Umbilical cord (tissue), 2 donors: ENCODE measurements at places on chromosomes 1 and 21. TPM values are rescaled to one million over a fixed set of nuclear protein-coding genes. Genes with fewer than 3 reads are reported as not detected.
A peak's percentile ranks its signal among the peaks of the same experiment; 100 is the strongest.

DNA sequence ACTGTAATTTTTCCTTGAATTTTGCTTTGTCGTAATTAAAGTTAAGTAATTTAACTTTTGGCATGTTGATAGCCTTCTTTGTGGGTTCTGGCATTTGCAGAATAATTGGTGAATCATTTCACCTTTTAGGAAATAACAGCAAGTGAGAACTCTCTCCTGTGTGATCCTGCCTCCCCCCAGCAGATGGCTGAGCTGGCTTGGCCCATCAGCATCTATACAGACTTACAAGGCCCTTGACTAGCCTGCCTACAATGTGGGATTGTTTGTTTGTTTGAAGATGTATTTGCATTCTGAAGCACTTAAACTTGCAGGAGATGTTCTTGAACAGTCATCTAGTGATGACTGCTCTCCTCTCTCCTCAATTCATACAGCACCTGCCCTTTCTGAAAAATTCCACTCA lies 55.9 kb downstream of the MACO1 start:
- DNase-seq, result no peak

DNA sequence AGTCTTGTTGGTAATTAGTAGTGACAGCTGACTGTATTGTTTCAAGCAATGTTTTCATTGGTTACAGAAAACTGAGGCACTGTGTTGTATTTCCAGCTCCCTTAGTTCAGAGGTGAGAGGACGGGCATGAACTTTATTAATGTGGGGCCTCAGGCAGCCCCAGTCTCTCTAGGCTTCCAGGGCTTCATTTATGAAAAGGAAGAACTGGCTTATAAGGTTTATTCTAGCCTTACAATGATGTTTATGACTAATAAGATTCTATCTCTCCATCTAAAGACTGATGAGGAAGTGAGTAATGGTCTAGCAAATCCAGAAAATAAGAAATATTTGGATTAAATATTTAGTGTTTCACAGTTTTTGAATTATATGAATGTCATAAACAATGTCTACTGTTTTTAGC lies 41.5 kb downstream of the CBS start:
- no peak for DNase-seq

DNA sequence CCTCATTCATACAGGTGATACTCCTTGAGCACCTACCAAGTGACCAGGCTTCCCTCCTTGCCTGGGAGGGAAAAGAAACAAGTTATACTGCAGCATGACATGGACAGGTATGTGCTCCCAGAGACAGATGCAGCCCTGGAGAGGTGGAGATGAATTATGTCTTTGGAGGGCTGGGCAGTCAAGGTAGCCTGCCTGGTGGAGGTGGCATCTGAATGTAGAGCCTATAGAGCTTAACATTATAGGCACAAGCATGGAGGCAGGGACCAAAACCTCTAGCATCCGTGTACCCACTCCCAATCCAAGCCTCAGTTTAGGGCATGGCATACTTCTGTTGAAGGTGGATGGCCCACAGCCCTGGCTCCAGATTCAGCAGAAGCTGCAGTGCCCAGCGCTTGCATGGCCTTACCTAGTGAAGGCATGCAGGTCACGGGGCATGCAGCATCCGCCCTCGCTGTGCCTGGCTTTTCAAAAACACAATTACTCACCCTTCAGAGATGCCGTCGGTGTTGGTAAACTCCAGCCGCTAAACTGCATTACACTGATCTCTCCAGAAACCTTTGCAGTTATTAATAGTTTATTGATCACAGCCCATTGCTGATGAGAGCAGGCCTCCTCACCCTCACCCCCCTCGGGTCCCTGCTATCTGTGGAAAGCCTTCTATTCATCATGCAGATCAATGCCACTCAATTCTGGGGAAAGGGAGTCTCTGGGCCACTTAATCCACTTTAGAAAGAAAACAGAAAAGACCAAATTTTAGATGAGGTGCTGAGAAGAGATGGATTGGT lies 151.1 kb upstream of the KLHDC7A start:
- DNase-seq, result no peak

DNA sequence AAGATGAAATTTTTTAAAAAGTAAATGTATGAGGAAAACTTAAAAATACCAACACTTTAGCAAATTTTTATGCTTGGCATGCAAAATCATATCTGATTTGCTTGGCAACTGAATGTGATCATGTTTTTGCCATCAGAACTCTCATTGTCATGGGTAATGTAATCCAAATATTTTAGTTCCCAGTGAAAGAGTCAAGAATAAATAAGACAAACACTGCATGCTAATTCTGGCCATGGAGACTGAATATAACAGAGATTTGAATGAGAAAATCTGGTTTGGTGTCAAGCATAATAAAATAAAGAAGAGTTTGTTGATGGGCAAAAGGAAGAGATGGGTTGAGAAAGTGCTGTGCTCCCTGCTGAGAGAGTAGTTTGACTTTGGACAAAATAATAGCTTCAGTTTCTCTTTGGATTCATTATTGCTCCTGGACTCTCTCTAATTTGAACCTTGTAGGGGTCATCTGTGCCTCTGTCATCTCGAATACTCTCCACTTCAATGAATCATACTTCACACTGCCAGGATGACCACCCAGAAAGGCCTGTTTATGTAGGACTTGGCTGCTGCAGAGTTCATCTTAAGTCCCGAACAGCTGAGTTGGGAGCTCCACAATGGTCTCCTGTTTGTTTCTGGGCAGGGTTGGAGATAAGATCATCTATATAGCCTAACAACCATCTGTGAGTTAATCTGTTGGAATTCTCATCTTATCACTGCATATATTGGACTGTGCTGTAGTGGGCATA lies 34.4 kb downstream of the ADAMTS1 start:
- DNase-seq, result peak; percentile 85

GRCh38 chr1:25651824-25652741 lies 35.5 kb downstream of the MAN1C1 start:
- DNase-seq, result no peak

DNA sequence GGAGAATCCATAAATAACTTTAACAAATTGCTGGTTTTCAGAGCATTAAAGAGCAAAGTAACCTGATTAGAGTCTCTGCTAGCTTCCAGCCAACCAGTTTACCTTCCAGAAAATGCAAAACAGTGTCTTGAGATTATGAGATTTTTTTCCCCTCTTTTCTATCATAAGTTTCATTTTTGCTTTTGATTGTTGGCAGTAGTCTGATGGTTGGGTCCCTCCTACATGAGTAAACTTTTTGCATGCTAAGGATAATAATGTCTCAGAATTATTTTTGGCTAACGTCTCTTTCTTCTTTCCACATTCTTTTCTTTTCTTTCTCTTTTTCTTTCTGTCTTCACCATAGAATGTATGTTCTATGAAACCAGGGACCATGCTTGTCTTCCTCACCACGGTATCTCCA lies 6.3 kb upstream of the ADAMTS5 start:
- peak; percentile 20 for DNase-seq

KIAA1614 gene
- total RNA-seq, result 17.6 TPM

KCNH1 gene
- 1.2 TPM for total RNA-seq

DNA sequence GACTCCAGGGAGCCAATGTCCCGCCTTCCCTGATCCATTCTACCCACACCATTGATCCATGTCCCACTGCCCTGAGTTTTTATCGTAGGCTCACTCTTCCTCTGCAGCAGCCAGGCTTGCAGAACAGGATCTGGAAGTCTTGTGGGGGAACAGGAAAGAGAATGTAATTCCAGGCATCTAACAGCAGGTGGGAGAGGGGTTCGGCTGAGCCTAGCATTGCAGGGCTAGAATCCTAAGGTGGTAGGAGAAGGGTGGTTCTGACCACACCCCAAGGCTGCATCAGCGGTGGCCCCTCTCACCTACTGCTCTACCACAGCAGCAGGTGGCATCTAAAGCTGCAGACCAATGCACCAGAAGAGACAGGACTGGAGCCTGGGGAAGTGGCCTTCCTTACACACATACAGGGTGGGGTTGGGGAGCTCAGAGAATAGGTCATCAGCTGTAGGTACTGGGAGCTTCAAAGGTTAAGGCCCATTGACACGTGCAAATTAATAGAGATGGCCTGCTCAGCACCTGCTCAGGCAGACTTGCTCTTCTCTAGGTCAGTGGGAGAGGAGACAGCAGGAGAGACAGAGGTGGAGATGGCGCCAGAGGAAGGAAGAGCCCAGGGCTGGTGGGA lies 20.5 kb downstream of the KNCN start:
- DNase-seq, result no peak

GRCh38 chr21:42711667-42712066 lies 58.2 kb downstream of the PDE9A start:
- no peak for DNase-seq

- DNase-seq, result no peak
Measured at GRCh38 chr1:33082575-33083108, 1.7 kb downstream of the AZIN2 start.

DISP1 gene
- total RNA-seq, result 13.5 TPM

DNA sequence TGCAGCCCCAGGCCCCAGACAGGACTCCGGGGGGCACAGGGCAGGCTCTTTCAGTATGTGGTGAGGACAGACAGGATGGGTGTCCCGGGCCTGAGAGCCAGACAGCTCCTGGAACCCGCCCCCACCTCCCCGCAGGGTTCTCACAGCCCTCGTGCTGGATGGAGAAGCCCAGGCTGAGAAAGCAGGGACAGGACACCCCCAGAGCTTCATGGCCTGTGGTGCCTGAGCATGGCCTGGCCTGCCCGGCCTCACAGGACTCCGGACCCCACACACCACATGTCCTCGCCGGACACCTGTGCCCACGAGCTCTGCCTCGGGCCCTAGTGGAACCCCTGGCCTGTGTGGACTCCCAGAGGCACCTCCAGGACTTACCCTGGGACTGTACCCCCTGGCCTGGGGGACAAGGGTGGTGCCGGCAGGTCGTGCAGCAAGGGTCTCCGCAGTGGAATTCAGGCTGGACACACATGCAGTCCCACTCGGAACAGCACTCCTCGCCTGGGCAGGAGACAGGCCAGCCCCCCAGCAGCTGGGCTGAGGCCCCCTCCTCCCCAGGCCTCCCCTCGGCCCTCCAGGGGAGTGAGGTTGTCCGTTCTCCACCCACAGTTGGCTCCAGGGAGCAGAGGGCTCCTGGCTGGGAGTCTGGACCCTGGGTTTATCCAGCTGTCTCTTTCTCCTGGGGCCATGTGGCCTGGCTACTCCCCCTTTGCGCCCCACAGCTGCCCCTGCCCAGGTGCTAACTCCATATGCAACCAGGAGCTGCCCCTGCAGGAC lies 1.2 kb downstream of the TNFRSF18 start:
- no peak for DNase-seq

GRCh38 chr1:116585886-116586285 lies 15.1 kb upstream of the CD58 start:
- DNase-seq, result no peak

- no peak for DNase-seq
Measured at GRCh38 chr1:47598357-47598756, 160.5 kb downstream of the FOXD2 start.

FAM72C gene
- total RNA-seq, result 6.0 TPM

- peak; percentile 18 for DNase-seq
Measured at GRCh38 chr1:147641695-147642592, 28.4 kb downstream of the ACP6 start.

LCE1A gene
- not detected for total RNA-seq

GRCh38 chr1:18554597-18554996 lies 73.9 kb downstream of the KLHDC7A start:
- DNase-seq, result no peak

SRSF11 gene
- total RNA-seq, result 146 TPM

DNA sequence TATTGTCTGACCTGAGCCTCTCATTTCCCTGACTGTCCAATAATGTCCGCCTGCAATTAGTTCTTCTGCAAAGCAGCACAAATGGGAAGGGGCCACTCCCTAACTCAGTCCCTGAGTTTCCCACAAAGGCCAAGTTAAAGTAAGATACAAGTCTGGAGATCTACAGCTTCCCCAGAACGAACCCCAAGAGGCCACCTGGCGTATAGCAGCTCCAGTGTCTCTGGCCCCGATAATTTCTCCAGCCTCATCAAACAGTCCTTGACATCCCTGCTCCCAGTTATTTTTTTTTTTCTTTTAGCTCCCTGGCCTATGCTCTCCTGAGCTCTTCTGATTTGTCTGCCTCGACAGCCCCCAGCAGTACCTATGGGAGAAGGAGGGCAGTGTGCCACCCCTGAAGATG lies 8.1 kb upstream of the ACKR1 start:
- DNase-seq, result no peak

TFF2 gene
- not detected for total RNA-seq

FCMR gene
- not detected for total RNA-seq

NEGR1 gene
- total RNA-seq, result 49.1 TPM

- no peak for DNase-seq
Measured at GRCh38 chr1:245226203-245226499, 71.4 kb downstream of the KIF26B start.

- peak; percentile 47 for DNase-seq
Measured at GRCh38 chr1:204461331-204462228, 33.0 kb downstream of the PIK3C2B start.

DESI2 gene
- total RNA-seq, result 92.7 TPM

DNA sequence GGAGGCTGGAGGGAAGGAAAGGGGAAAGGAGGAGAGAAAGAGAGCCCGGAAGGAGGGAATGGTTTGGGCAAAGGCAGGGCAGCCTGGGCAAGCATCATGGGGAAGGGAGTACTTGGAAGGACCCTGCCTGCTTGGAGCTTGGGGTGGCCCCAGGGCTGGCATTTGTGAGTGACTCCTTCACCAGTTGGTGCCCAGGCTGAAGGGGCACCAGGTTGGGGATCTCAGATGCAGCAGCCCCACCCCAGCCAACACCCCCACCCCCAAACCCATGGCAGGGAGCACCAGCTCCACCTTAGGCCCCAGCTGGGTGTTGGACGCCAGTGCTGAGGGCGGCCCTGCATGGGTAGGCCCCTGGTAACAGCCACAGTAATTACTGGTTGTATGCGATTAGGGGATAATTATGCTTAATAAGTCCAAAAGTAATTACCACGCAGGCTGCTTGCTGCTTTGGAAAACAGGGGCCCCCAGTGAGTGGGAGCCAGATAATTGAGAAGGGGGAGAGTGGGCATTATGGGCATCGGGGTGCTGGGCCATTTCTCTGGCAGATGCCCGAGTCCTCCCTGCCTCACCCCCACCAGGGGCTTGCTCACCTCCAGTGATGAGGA lies 78.3 kb downstream of the VWA5B1 start:
- DNase-seq, result no peak

VASH2 gene
- total RNA-seq, result 4.1 TPM

GRCh38 chr21:33634254-33634653 lies 7.3 kb downstream of the CRYZL1 start:
- DNase-seq, result no peak

- DNase-seq, result no peak
Measured at GRCh38 chr1:155247667-155248553, 7.4 kb downstream of the ENTREP3 start.

DNA sequence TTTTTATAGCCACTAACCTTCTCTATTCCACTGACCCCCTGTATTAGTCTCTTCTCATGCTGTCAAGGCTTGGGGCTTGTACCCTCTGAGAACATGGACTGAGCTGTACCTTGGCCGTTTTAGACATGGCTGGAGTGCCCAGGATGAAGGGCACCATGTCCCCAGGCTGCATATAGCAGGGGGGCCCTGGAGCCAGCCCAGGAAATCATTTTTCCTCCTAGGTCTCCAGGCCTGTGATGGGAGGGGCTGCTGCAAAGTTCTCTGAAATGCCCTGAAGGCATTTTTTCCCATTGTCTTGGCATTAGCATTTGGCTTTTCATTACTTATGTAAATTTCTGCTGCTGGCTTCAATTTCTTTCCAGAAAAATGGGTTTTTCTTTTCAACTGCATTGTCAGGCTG lies 119.5 kb downstream of the NTMT2 start:
- no peak for DNase-seq

GRCh38 chr21:37445228-37445627 lies 78.7 kb downstream of the DYRK1A start:
- DNase-seq, result peak; percentile 38
